Left colon (tissue), 2 donors: ENCODE measurements at places on chromosomes 6 and 20.

DNA sequence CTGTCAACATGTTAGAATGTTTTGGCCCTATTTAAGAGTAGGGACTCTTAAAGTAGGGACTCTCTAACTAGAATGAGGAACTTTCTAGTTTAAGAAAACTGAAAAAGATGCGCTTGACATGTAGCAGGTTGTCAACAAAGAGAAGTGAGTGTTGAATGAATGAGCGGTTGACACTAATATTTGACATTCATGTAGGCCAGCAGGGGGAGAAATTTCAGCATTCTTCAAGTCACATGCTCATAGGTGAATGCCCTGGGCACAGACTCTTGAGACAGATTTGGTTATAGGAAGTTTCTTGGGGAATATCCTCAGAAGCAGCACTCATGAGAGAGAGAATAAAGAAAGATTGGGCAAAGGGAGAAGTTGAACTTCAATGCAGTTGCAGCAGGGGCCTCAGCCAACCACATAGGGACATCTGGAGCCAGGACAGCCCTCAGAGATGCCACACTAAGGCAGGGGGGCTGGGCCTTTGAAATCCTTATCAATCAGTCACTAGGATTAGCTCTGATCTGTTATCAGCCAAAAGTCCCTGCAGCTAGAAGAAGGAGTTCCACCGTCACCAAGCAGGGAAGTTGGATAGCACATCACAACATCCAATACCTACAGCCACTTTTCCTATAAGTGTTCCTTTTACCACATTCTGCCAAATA lies 145.1 kb upstream of the FKBP1C start:
- no peak for DNase-seq

DNA sequence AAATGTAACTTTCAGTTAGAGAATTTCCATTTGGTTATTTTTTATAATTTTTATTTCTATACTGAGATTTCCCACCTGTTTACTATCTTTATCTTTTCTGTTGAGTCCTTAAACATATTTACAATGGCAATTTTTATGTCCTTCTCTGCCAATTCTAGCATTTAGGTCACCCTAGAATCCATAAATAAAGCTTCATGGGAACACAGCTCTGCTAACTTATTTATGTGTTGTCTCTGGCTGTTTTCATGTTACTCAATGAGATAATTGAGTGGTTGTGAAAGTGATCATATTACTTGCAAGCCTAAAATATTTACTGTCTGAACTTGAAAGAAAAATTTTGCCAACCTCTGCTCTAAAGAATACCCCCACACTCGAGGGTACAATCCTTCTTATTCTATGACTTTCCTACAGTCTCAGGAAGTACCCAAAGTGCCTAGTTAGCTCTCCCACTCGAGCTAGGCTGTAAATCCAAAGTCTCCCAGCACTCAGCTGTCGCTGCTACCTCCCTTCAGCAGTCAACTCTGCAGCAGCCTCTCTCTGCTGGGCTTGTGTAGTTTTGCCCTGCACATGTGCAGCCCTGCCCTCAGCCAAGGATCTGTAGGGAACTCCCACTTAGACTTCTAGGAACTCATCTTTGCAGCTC lies 53.5 kb upstream of the GCLC start:
- DNase-seq, result no peak

DNA sequence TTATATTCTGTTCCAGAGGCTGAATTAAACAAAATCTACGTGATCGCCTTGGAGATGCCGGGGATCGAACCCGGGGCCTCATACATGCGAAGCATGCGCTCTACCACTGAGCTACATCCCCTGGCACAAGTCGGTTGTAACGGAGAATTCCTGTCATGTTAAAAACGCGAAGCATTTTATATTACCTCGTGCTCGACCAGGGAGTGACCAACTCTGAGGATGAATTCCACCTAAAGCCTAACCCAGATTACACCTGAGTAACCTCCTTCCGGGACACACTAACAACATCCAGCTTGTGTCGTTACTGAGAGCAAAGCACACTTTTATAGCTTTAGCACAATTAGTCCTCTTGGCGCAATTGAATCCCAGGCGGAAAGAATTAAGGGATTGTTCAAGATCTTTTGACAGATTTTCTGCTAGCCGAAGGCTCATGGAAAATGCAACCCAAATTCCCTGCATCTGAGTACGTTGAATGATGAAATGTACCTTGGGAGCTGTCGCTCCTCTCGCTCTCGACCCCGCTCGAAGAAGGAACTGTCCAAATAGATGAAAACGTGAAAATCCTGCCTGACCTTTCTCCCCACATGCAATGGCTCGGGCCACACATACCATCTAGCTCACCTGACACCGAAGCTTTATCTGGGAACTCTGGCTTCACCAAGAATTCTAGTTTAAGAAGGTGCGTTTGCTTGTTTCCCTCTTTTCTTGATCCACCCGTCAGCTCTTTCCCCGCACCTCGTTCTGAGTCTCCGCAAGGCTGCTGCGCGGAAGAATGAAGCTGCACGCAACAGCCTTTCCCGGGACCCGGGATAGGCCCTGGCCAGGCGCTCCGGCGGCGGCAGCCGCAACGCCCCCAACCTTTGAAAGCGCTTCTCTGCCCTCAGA lies 148.3 kb downstream of the GPX5 start:
- no peak for DNase-seq

DNA sequence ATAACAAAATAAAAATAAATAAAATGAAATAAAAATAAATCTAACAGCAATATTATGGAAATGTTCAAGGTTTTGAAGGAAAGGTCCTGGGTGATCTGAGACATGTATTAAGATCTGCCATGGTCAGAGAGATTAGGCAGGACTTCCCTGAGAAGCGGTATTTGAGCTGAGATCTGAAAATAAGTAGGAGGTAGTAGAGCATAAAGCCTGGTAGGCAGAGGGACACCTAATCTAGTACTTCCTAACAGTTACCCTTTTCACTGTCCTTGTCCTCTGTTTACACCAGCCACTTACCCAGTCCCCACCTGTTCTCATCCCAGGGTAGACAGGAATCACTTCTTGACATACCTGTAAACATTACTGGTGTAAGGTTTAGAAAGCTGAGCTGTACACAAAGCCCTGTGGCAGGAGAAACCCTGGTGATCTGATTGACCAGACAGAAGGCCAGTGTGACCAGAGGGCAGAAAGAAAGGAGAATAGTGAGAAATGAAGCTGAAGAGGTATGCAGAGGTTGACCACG lies 8.3 kb upstream of the ZNF318 start:
- no peak for DNase-seq

- no peak for DNase-seq
Observed at GRCh38 chr6:169171016-169171415, 82.6 kb downstream of the THBS2 start.

- DNase-seq, result peak; percentile 37
Observed at GRCh38 chr6:136822046-136822375, 381 bp upstream of the PEX7 start.

- DNase-seq, result no peak
Observed at GRCh38 chr6:143549221-143549948, 37.9 kb upstream of the FUCA2 start.

- no peak for DNase-seq
Observed at GRCh38 chr6:47529734-47530133, 52.1 kb downstream of the CD2AP start.

- DNase-seq, result no peak
Observed at GRCh38 chr6:6224933-6225486, 95.5 kb downstream of the F13A1 start.

DNA sequence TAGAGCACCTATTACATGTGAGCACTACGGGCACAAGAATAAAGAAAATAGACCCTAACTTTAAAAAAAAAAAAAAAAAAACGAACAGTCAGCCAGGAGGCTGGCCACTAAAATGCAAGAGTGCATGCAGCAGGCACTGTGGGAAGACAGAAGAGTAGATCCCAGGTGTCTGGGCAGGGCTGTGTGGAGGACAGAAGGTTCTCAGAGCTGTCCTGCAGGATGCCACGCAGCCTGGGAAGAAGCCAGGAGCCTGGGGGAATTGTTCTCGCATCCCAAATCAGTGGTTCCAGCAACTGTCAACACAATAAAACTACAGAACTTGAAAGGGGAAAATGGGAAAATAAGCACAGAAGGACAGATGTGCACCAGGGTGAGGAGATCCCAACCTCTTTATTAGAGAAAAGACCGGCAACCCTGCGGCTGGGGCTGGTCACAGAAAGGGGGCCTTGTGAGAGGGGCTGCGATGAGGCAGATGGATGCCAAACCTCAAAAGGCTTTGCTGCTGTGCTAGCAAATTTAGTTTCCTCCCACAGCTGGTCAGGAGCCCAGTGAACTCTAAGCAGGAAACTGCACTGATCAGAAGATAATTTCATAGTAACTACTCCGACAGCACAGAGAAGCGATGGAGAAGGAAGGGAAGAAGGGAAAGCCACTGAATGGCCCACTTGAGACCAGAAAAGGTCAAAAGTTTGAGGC lies 30.9 kb downstream of the MAP3K5 start:
- DNase-seq, result no peak

DNA sequence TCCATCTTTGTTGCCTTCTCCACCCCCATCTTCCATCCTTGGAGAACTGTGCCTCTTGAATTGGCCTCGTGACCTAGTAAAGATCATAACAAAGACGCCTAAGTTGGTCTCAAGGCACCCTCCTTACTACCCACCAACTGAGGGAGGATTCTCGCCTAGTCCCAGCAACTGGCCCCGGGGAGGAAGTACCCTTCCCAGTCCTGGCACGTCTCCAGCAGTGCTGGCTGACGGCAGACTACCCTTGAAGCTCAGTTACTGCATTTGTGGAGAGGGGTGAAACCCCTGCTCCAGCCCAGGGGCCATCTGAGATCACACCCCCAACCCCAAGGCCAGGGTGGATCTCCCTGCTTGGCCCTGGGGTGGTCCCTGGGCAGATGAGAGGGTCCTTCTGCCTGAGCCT lies 2.1 kb upstream of the OSBPL2 start:
- DNase-seq, result no peak

DNA sequence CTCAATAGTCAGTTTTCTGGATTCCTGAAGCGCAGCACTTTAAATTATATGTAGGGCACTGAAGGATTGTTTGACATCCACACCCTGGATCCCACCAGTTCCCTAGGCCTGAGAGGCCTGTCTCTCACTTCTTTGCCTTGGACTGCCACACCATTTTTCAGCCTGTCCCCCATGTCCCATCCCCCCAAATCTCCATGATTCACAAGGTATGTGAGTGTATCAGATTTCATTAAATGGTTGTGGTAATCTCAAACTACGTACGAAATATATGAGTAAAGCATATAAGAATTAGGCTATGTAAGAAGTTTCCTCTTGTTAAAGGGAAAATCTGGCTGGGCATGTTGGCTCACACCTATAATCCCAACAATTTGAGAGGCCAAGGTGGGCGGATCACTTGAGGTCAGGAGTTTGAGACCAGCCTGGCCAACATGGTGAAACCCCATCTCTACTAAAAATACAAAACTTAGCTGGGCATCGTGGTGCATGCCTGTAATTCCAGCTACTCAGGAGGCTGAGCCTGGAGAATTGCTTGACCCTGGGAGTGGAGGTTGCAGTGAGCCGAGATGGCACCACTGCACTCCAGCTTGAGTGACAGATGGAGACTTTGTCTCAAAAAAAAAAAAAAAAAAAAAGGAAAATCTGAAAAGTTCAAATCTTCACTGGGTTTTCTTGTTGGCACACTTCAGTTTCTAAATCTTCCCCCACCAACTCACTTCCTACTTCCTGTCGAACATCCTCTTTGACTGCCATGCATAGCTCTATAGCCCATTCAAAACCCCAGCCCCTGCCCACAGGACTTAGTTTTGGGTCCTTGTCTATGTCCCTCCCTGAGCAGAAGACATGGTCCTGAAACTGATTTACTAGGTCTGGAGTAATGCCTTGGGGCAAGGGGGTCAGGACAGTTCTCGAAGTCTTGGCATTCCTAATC lies 97.3 kb upstream of the SHLD1 start:
- DNase-seq, result no peak

GRCh38 chr6:122129313-122130025 lies 270.0 kb upstream of the HSF2 start:
- DNase-seq, result no peak

DNA sequence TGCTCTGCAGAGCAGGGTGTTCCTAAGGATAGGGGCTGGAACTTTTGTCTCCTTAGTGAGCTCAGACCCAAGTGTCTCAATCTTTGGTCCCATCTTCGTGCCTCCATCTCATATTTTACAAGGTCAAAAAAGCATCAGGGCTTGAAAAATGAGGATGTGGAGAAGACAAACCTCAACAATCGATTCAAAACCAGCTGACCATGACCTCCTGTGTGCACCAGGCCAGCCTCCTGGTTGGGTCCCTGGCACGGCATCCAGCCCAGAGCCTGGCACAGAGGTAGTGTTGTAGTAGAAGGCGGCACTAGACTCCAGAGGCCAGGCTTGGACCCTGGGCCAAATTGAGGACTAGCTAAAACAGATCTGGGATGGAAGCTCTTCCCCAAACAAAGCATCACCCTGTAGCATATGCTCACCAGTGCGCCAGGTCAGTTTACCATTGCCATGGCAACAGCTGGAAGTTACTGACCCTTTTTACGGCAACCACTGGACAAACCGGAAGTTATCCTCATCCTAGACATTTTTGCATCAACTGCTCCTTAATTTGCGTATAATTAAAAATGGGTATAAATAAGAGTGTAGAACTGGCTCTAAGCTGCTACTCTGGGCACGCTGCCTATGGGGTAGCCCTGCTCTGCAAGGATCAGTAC lies 69.3 kb upstream of the BLCAP start:
- DNase-seq, result no peak

DNA sequence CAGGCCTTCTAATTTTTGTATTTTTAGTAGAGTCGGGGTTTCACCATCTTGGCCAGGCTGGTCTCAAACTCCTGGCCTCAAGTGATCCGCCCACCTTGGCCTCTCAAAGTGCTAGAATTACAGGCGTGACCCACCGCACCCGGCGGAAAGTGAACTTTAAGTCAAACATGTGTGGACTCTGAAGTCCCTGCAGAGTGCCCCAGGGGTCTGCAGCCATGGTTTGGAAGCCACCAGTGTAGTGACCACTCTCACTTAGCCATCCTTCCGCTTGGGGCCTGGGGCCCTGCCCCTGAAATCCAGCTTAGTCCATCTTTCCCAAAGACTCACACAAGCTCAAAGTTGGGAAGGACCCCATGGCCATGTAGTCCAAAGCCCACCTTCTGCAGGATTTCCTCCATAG lies 164.5 kb downstream of the GRM4 start:
- peak; percentile 10 for DNase-seq

- DNase-seq, result no peak
Observed at GRCh38 chr6:94769197-94769596, 808.1 kb upstream of the MANEA start.

DNA sequence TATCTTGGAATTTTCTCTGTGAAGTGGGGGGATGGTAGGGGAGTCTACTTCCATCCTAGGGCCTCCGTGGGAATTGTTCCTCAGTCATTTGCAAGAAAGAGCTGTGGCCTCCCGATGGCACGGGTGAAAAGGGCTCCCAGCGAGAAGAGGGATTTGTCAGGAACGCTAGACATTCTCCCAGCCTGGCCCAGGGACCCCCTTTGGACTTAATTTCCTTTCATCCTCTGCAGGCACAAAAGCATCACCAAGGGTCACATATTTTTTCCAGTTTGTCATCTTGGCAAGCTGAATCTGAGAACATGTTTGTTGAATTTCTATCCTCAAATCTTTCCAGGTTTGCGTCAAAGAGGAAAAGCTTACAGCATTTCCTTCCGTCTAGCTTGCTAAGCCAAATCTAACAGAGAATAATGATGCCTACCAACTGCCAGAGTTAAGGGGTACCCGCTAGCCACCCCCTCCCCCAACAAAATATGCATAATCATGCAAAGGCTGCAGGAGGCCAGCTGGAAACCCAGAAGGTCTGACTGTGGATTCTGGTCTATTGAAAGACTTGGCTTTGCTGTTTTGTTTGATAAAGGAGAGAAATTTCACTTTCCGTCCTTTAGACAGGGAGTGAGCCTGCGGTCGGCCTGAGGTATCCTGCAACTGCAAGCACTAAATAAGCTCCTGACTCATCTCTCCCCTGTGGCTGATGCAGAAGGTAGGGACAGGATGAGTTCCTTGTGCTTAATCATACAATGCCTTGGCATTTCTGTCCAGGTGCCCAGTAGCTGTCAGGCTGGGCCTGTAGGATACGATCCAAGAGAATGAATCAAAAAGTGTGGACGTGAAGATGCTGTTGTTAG lies 23.1 kb downstream of the PSMG4 start:
- DNase-seq, result peak; percentile 23
